ENCODE measurements at places on chromosomes 1 and 21.

DNA sequence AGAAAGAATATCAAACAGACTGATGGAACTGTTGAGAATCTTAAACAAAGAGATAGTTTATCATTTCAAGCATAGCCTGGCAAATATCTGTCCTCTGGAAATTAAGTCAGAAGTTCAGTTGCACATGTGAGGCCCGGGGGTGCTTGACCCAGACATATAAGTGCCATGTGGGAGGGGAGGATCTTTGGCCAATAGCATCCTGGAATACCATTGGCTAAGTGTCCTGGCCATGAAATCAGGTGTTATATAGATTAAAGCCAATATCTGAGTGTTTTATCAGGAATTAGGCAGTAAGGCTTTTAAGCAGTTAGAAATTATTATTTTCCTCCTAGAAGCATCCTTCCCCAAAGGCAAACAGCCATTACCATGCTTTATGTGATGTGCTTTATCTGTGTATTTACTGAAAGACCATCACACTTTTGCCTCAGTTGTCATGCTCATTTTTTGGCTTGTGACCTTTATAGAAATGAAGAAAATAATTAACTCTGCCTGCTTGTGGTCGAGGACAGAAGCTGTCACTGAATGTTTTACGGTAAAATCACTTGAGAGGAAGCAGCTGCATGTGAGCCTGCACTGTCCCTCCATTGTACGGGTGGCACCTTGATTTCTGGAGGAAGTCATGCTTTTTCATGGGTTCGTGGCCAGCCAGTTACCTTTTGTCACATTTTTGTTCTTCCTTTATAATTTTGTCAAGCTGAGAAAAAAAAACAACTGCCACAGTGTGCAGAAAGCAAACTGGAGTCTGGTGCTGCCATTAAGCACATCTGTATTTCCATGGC lies 259.9 kb upstream of the FMN2 start:
- no peak for DNase-seq

DNA sequence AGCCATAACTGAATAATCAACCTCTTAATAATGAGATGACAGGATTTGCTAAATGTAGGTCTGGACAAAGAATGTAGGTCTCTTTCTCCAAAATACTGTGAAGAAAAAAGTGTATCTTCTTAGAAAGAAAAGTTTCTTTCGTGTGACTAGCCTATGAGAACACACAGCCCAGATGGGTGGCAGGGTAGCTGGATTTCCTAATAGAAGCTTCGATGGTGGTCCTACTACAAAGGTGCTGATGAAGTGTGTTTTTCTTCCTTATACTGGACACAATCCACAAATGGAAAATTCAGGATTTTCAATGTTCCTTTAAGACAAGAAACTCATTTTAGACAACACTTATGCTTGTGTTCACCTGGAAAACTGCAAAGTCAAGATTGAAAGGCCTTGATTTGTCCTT lies 90.2 kb upstream of the ZNHIT6 start:
- DNase-seq, result no peak

- DNase-seq, result peak; percentile 60
Observed at GRCh38 chr1:152052606-152053005, 15.8 kb upstream of the S100A11 start.

DNA sequence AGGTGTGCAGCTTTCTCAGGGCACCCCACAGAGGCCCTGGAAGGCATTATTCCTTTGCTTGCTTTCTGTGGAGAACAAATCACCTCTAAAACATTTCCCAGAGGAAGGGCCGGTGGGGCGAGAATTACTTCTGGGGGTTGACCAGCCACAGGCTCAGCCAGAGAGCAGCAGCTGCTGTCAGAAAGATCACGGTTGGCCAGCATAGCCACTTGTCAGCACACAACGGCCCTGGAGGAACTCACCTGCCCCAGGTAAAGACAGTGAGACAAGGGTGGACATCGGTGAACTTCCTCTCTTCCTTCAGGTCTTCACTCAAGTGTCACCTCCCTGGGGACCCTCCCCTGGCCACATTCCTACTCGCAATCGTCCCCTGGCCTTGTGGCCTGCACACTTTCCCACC lies 69.5 kb upstream of the CLDN14 start:
- no peak for DNase-seq
